ENCODE measurements at places on chromosomes 6 and 20.
A peak's percentile ranks its signal among the peaks of the same experiment; 100 is the strongest.

GRCh38 chr6:10528158-10528981 lies 7.2 kb downstream of the GCNT2 start:
- DNase-seq, result peak; percentile 41

DNA sequence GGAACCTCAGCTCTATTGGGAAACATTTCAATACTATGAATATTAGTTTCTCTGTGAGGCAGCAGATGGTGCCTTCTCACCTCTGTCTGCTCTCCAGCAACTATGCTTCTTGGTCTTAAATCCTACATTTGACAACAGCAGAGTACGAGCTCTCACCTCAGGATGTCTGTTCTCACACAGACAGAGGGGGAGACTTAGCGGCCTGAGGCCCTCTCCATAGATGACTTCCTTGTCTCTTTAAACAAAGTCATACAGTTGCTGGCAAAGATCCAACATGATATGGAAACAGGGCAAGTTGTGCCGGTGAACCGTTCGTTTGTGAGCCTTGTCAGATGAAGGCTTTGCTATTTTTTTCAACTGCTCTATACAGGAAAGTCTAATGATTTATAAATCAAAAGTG lies 43.7 kb upstream of the GABRR1 start:
- no peak for DNase-seq

GRCh38 chr20:16608277-16608650 lies 35.0 kb upstream of the KIF16B start:
- no peak for DNase-seq

DNA sequence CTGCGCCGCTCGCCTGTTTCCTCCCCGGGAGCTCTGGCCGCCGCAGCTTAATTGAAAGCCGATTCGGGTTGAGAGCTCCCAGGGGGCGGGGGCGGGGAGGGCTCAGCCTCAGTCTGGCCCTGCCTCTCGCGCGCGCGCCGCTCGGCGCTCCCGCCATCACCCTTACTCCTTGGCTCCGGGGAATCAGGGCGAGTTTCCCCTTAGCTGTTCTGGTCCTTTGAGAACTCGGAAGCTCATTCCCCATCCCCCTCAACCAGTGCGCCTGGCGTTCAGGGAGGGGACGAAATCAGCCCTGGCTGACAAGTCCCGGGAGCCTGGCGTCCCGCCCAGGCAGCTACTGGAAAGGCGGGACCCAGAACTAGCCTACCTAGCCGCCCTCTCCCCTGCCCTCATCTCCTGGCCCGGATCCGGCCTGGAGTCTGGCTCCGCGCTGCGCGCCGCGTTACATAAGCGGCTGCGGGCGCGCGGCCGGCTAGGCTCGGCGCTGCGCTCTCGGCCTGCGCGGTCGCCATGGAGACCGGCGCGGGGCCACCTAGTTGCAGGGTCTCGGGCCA lies 2.8 kb downstream of the SLC12A5 start:
- DNase-seq, result no peak

DNA sequence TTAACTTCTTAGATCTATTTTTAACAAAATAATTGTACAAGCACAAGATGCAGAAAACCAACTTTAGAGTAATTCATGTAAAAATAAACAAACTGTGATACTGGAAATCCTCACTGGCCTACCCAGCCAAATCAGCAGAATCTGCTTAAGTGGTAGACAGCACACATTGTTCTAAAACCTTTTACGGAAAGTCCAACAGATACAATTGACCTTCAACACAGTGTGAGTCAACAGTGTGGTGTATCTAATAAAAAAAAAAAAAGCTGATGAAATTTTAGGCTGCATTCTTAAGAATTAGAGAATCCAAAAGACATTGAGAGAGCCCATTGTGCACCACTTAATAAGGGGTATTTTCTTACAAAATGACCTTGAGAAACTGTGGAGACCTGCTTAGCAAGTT lies 174.5 kb downstream of the COL21A1 start:
- DNase-seq, result no peak

DNA sequence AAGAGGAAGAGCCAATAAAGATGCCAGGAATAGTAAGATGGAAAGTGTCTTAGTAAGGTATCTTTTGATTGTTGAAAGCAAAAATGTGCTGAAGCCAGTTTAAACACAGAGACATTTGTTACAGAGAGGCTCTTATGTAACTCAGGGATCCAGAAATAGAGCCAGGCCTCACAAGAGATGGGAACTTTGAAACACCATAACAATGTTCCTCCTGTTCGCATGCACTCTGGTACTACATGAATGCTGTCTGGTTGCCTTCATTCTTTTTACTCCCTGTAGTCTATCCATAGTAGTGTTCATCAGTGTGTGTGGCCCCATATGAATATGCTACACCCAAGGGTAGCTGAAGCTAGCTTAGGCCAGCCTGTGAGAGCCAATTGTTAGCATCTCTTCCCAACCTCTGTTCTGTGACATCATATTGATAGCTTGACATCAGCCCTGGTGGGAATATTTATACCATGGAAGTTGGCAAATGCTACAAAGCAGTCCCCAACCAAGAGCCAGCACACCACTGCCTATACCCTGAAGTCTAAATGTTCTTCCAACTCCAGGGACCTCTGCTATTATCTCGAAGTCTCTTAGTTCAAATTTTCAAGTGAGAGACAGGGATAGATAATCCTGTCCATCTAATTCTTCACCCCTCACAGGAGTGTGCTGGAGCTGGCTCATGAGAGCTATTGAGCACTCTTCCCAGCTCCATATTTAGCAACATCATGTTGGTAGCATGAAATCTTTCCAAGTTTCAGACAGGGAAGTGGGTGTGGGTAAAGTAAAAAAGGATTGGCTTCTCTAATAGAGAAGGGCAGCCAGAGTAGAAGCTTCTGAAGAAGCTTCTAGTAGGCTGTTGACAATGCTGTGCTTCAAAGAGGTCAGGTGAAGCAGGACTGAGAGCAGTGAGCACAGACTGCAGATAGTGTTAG lies 7.0 kb downstream of the NDUFAF5 start:
- DNase-seq, result no peak

DNA sequence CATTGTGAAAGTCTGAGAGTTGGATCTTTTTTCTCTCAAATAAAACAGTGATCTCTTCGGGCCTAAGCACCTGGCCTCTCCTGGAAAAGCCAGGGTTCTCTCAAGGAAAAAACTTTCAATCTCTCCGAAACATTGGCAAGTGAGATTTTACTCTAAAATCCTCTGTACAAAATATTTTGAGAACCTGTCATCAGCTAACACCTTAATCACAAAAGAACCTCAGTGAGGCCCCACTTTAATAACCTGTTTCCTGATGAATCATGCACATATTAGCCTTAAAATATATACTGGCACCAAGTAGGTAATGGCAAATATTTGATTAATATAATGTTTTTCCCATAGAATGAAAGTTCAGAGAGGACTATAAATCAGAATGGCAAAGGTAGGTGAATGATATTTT lies 177.9 kb downstream of the FRK start:
- no peak for DNase-seq

DNA sequence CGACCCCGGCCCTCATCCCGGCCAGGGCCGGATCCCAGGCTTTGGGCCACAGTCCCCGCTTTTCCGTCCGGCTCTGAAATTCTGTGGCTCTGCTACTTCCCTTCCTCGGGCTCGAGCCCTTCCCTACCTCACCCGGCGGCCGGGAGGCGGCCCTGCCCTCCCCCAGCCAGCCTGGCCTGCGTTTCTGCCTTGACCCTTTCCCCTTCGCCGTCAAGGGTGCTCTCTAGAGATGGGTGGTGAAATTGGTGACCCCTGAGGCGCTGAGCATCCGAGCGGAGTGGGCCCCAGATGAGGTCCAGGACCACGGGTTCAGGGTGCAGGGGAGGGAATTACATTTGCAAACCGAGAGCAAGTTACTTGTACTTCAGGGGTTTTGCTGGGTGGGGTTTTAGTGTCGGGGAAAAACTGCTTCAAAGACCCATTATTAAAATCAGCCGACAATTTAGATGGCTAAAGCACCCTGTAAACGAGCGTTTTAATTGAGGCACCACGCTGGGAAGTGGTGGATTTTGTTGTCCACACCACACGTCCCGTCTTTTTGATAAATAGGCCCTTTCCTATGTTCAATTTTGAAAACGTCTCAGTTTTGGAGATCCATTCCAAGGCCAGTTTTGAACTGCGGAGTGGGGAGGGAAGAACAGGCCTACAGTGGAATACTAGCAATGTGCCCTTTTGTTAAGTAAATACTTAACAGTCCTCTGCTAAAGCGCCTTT lies 9.9 kb downstream of the TFAP2A start:
- DNase-seq, result no peak

DNA sequence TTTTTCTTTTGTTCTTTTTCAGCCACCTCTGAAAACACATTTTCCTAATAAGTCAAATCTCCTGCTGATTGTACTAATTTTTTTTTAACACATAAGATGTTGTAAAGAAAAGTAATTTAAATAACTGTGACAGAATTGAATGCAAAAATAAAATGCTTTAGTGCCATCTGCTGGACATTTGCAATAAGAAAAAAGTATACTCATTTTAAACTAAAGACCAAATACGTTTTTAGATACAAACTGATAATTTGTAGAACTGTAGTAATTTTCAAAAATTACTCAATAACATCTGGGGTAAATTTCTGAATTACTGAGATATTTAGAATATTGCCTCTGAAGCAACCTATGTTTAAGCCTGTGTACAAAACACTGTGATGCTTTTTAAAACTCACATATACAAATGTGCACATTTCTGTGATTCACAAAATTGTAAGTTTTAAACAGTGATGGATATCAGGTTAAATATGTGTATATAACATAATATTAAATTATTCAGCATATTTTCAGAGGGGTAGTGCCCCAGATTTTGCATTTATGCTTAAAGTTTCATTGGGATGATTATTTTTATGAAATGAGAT lies 198.7 kb downstream of the RIMS1 start:
- no peak for DNase-seq

- no peak for DNase-seq
Measured at GRCh38 chr6:165404296-165404695, 94.9 kb upstream of the C6orf118 start.

DNA sequence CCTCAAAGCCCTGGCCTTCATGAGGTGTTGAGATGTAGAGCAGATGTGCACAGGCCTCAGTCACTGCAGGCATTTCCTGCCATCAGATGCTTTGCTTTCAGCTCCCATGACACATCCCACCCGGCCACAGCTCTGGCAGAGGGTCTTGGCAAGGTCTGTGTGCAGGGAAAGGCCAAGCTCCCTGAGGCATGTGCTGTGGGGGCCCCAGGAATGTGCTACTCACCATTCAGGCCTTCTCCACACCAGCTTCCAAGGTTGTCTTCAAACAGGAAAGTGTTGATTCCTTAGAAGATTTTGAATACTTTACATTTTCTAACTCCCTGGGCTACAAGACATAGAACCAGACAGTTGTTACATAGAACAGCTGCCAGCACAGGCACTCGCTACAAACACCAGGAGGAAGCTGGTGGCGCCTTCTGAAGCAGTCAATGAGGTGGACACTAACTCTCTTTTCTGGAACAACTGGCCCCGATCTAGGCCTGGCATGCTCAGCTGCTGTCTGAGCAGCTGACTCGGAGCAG lies 27.8 kb downstream of the CASS4 start:
- no peak for DNase-seq

DNA sequence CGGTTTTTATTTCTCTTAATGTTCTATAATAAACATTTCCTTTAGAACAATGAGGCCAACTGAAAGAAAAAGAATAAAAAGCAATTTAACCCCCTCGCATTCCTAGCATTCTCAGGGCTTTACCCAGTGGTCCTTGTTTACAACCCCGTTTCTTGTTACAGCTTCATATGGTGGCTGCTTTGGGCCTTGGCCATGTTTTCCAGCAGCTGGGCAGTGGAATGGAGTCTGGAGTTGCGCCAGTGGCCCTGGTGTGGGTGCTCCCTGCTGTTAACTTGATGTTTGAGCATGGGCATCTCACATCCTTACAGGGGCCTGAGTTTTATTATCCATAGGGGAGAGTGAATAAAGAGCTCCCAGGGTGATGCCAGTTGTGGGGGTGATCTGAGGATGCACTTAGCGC lies 18.8 kb downstream of the EFCAB8 start:
- DNase-seq, result no peak

GRCh38 chr6:119348096-119348747 lies 1.3 kb downstream of the MAN1A1 start:
- peak; percentile 64 for DNase-seq
